B cell (primary cell): ENCODE measurements at places on chromosomes 7 and 10. TPM values are rescaled to one million over a fixed set of nuclear protein-coding genes. Genes with fewer than 3 reads are reported as not detected.

Gene CYP2C9
- total RNA-seq = not detected in 2 replicates

Gene ARL4A
- total RNA-seq = 14.2 and 15.0 TPM in 2 replicates

Gene WNT8B
- not detected in 2 replicates for total RNA-seq

Gene TAS2R4
- total RNA-seq = 5.4 and 6.7 TPM in 2 replicates

Gene MOSPD3
- total RNA-seq = 17.3 and 18.8 TPM in 2 replicates

Gene GPR37
- total RNA-seq = not detected in 2 replicates

Gene NUTM2E
- 0.63 and 1.0 TPM in 2 replicates for total RNA-seq

Gene CNPY1
- total RNA-seq = not detected in 2 replicates

Gene ZNF248
- 18.2 and 19.5 TPM in 2 replicates for total RNA-seq

Gene TMEM270
- not detected in 2 replicates for total RNA-seq

Gene ZNF804B
- total RNA-seq = not detected in 2 replicates

Gene NOS3
- total RNA-seq = 0.39 TPM in 1 of 2 replicates, not detected in the other

Gene TMEM176A
- not detected in 2 replicates for total RNA-seq

Gene ATG9B
- total RNA-seq = 4.2 and 5.1 TPM in 2 replicates

Gene TLX1
- not detected in 2 replicates for total RNA-seq

Gene MRPS24
- 44.3 and 54.1 TPM in 2 replicates for total RNA-seq

Gene OPN1SW
- total RNA-seq = not detected in 2 replicates

Gene ANKRD2
- total RNA-seq = not detected in 2 replicates

Gene TRPV5
- total RNA-seq = not detected in 2 replicates

Gene CRYGN
- total RNA-seq = not detected in 2 replicates

Gene HOXA10
- total RNA-seq = not detected in 2 replicates

Gene BRAF
- 90.4 and 90.9 TPM in 2 replicates for total RNA-seq

Gene CFAP58
- total RNA-seq = not detected in 2 replicates

Gene ICA1
- not detected in 2 replicates for total RNA-seq

Gene PHKG1
- 3.3 and 4.0 TPM in 2 replicates for total RNA-seq

Gene SLC12A9
- total RNA-seq = 77.4 and 80.1 TPM in 2 replicates

Gene DPP6
- total RNA-seq = not detected in 2 replicates

Gene PTPN20
- total RNA-seq = 2.4 and 4.2 TPM in 2 replicates

Gene SLC29A4
- total RNA-seq = 0.24 and 0.67 TPM in 2 replicates

Gene PIP
- not detected in 2 replicates for total RNA-seq

Gene C10orf62
- total RNA-seq = not detected in 2 replicates

Gene FEZF1
- not detected in 2 replicates for total RNA-seq

Gene STEAP1B
- total RNA-seq = 8.8 and 9.1 TPM in 2 replicates

Gene OR2A7
- total RNA-seq = 1.3 and 2.7 TPM in 2 replicates

Gene HECW1
- not detected in 2 replicates for total RNA-seq

Gene HOXA1
- 0.37 and 0.87 TPM in 2 replicates for total RNA-seq

Gene LIPN
- total RNA-seq = not detected in 2 replicates

Gene SSC4D
- not detected in 2 replicates for total RNA-seq

Gene AMPH
- total RNA-seq = not detected in 2 replicates

Gene IFIT1
- total RNA-seq = 1.2 and 1.4 TPM in 2 replicates

Gene RTKN2
- total RNA-seq = 0.22 and 0.53 TPM in 2 replicates

Gene EVX1
- not detected in 2 replicates for total RNA-seq

Gene FAM25G
- total RNA-seq = not detected in 2 replicates

Gene YKT6
- total RNA-seq = 62.3 and 73.4 TPM in 2 replicates

Gene HNRNPA2B1
- total RNA-seq = 524 and 536 TPM in 2 replicates

Gene PDK4
- total RNA-seq = 6.8 and 7.1 TPM in 2 replicates

Gene ABCA13
- total RNA-seq = not detected in 2 replicates

Gene RPEL1
- total RNA-seq = not detected in 2 replicates

Gene FBXL13
- total RNA-seq = 2.4 and 4.0 TPM in 2 replicates

Gene COL17A1
- not detected in 2 replicates for total RNA-seq

Gene AS3MT
- total RNA-seq = not detected in 2 replicates

Gene ZCCHC24
- total RNA-seq = 2.1 and 2.3 TPM in 2 replicates

Gene C7orf33
- total RNA-seq = not detected in 2 replicates

Gene UNCX
- not detected in 2 replicates for total RNA-seq

Gene HTRA1
- total RNA-seq = not detected in 2 replicates
